ENCODE measurements at places on chromosomes 2 and 18.

GRCh38 chr18:49625021-49625691 lies 63.3 kb downstream of the LIPG start:
- peak; percentile 51 for DNase-seq

GRCh38 chr2:232611559-232612218 lies 21.7 kb upstream of the EFHD1 start:
- DNase-seq, result peak; percentile 60

GRCh38 chr18:13323186-13323585 lies 104.6 kb downstream of the LDLRAD4 start:
- DNase-seq, result no peak

- DNase-seq, result no peak
Observed at GRCh38 chr18:44065206-44065605, 615.5 kb upstream of the SETBP1 start.

- no peak for DNase-seq
Observed at GRCh38 chr2:9276901-9277451, 70.4 kb downstream of the ASAP2 start.

Measured in astrocyte of the spinal cord (primary cell).